Stimulated activated CD8-positive, alpha-beta memory T cell treated with anti-CD3 and anti-CD28 coated beads, Interleukin-4, amount 100 ng/mL, for 48 hours (primary cell): ENCODE measurements at places on chromosomes 4 and X.

- no peak for DNase-seq
Measured at GRCh38 chr4:171016145-171016544, 797.1 kb upstream of the GALNTL6 start.

GRCh38 chr4:29553846-29554245 is 1166.3 kb upstream of the PCDH7 start:
- DNase-seq = no peak

DNA sequence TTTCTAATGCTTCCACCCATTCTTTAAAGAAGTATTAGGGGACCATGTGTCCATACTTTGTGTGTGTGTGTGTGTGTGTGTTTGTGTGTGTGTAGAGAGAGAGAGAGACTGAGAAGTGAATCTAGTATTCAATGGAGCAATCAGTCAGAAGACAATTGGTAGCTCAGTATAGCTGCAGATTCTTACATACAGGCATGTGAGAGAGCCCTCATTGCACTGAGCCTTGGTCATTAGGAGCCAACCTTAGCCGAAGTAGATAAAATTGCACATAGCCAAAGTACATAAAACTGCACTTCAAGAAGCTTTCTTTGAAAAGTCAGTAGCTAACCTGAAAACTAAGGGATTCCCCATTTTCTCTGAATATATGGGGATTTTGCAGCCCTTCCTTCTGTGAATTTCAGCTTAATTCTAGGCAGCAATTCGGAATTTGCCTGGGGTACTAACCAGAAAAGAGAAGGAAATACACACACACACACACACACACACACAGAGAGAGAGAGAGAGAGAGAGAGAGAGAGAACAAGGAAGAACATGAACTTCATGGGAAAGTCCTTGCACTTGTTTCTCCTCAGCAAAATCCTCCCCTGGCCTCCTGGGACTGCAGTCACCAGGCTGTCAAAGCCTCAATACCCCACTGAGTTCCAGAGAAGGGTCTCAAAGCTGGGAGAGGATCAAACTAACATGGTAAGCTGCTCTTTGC is 1.7 kb upstream of the PRDM8 start:
- no peak for DNase-seq

GRCh38 chrX:34300871-34301270 is 168.8 kb upstream of the FAM47A start:
- peak; percentile 21 for DNase-seq

- DNase-seq = no peak
Measured at GRCh38 chr4:151197247-151197646, 79.7 kb upstream of the PRSS48 start.

- DNase-seq = no peak
Measured at GRCh38 chr4:65597697-65598096, 72.6 kb downstream of the EPHA5 start.

GRCh38 chr4:114601304-114602052 is 2.9 kb downstream of the UGT8 start:
- DNase-seq = no peak

DNA sequence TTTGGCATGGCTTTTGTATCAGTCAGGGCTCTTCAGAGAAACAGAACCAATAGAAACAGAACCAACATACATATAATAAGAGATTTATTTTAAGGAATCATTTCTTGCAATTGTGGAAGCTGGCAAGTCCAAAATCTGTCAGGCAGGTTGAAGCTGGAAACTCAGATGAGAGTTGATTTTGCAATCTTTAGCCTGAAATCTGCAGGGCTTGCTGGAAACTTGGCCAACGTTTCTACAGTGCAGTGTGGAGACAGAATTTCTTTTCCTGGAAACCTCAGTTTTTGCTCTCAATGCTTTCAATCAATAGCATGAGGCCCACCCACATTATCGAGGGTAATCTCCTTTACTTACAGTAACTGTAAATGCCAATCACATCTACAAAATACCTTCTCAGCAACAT is 45.4 kb downstream of the COMMD8 start:
- DNase-seq = no peak

- no peak for DNase-seq
Measured at GRCh38 chr4:48588230-48589097, 98.4 kb downstream of the ZAR1 start.

GRCh38 chr4:113760795-113761619 is 531 bp downstream of the CAMK2D start:
- peak; percentile 67 for DNase-seq

GRCh38 chrX:1390621-1391369 is 1.1 kb downstream of the SLC25A6 start:
- peak; percentile 26 for DNase-seq

DNA sequence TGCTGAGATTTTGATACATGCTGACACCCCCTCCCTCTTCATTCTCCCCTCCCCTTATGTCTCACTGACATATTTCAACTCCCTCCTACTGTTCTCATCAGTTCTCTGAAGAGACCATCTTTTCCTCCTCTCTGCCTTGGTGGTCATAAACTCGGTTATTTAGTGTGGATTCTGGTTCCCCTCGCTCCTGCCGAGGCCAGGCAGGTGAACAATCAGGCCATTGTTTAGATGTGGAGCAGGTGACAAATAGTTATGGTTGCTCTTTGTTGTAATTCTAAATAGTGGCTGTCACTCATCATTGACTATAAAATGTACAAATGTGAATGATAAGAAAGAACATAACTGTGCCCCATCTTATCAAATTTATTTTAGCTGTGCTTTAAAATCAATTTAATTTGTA is 324.6 kb downstream of the BCOR start:
- no peak for DNase-seq

DNA sequence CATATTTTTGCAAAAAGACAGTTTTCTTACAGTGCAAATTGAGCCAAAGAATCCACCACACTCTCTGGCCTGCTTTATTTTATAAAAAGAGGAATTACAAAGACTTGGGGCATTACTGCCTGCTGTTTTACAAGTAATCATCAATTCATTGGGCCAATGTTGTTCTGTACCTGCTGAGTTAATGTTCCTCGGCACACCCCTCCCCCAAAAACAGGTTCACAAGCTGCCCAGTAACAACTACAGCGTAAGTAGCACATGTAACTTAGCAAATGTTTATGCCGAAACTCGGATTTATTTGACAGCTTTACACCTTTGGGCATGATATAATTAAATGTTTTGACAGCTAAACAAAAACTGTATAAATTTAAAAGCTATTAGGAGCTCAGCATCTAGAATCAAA is 214.6 kb upstream of the MAB21L2 start:
- DNase-seq = no peak

GRCh38 chr4:74545448-74545847 is 100.5 kb downstream of the AREG start:
- no peak for DNase-seq

DNA sequence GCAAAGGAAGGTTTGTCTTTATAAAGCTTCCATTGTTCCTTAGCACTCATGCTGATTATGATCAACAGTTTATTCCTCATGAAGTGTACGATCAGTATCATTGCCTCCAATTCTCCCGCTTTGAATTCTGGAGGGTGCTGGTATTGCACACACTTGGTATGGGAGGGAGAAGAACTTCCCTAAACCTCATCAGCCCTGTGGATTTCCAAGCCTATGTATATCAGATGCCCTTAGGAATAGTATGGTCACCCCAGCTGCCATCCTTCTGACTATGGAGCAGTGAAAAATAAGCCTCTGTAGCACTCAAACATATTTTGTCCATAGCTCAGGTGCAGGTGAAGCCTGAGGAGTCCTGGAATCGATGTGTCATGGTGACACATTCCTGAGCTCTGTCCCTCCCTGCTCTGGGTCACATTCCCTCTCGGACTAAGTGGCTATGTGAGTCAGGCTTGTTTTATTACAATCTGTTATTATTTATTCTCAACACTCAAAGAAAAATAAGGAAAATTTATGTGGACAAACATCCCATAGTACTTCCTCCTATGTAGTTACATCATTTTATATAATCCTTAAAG is 2.0 kb upstream of the ZDHHC9 start:
- no peak for DNase-seq

GRCh38 chrX:29315931-29316330 is 728.7 kb downstream of the IL1RAPL1 start:
- DNase-seq = no peak

- no peak for DNase-seq
Measured at GRCh38 chr4:173935622-173936405, 347.7 kb downstream of the FBXO8 start.

DNA sequence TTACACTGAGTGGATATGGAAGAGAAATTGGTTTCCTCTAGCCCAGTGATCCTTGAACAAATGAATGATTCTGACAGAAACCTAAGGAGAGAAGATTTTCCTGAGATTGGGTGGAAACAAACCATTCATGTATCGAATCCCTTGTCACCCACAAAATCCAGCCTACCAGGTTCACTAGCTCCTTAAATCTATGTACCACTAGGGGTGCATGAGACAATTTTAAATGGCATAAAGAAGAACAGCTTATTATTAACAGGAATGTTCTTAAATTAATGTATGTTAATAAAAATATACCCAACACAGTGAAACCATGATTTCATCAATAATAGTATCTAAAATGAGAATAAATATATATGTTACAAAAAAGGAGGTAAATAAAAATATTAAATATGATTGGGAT is 118.4 kb upstream of the LNX1 start:
- DNase-seq = no peak

- no peak for DNase-seq
Measured at GRCh38 chr4:186250760-186251159, 15.2 kb upstream of the F11 start.

DNA sequence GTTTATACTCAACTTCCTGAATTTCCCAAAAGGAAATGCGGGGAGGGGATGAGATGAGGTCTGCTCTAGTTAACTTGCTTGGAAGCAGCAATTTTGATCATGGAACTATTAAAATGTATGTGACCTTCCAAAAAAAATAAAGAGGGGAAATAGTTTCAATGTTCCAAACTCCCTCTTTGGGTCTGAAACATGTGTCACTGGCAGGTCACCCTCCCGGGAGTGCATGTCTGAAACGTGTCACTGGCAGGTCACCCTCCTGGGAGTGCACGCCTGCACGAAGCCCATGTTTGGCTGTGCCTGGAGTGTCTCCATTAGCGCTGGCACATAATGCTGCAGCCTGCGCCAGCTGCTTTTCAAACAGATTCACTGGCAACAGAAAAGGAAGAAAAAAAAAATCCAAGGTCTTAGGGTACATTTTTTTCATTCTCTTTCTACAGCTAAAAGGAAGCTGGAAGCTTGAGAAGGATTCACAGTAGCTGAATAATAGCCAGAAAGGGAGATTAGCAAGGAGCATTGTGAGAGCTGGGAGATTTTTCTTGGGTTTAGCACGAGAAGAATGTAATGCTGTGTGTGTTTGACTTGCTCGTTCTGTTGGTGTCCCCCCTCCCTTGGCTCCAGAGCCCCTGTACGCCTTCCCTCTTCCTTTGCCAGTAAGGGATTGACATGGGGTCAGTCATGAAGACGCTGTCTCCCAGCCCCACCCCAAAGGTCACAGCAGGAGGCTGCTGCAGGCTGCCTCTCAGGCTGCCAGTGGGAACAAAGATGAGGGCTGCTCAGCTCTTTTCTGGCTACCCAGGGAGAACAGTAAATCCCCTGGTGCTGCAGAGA is 39.2 kb upstream of the TLR3 start:
- DNase-seq = no peak

- no peak for DNase-seq
Measured at GRCh38 chrX:109654516-109655109, 29.6 kb upstream of the KCNE5 start.

GRCh38 chr4:174053895-174054294 is 229.6 kb downstream of the FBXO8 start:
- no peak for DNase-seq

GRCh38 chrX:41837270-41837944 is 85.9 kb downstream of the CASK start:
- no peak for DNase-seq

- DNase-seq = no peak
Measured at GRCh38 chr4:100913685-100914084, 395.9 kb upstream of the EMCN start.

DNA sequence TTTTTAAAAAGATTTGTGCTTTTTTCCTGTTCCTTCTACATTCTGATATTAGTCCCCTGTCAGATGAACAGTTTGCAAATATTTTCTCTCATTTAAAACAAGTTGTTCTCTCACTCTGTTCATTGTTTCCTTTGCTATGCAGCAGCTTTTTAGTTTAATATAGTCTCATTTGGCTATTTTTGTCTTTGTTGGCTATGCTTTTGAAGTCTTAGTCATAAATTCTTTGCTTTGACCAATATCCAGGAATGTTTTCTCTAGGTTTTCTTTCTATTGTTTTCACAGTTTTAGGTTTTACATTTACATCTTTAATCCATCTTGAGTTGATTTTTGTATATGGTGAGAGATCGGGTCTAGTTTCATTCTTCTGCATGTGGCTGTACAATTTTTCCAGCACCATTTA is 136.8 kb downstream of the TET2 start:
- no peak for DNase-seq

- DNase-seq = no peak
Measured at GRCh38 chr4:153067376-153067775, 131.3 kb downstream of the FHDC1 start.

GRCh38 chrX:20421275-20421674 is 154.6 kb upstream of the RPS6KA3 start:
- DNase-seq = no peak

- DNase-seq = peak; percentile 53
Measured at GRCh38 chr4:121255986-121256750, 92.0 kb upstream of the TNIP3 start.

- DNase-seq = no peak
Measured at GRCh38 chr4:19993242-19993641, 258.5 kb upstream of the SLIT2 start.

- DNase-seq = no peak
Measured at GRCh38 chrX:41558531-41558930, 111.4 kb downstream of the NYX start.

- DNase-seq = no peak
Measured at GRCh38 chrX:63934791-63935190, 149.8 kb upstream of the ARHGEF9 start.

- DNase-seq = no peak
Measured at GRCh38 chrX:108299101-108299591, 139.1 kb downstream of the COL4A6 start.
